ENCODE measurements at places on chromosomes 4 and X.

GRCh38 chr4:21738821-21739220 is 209.8 kb downstream of the KCNIP4 start:
- no peak for DNase-seq

- DNase-seq, result no peak
Observed at GRCh38 chrX:45907786-45908185, 637.4 kb downstream of the ZNF674 start.

DNA sequence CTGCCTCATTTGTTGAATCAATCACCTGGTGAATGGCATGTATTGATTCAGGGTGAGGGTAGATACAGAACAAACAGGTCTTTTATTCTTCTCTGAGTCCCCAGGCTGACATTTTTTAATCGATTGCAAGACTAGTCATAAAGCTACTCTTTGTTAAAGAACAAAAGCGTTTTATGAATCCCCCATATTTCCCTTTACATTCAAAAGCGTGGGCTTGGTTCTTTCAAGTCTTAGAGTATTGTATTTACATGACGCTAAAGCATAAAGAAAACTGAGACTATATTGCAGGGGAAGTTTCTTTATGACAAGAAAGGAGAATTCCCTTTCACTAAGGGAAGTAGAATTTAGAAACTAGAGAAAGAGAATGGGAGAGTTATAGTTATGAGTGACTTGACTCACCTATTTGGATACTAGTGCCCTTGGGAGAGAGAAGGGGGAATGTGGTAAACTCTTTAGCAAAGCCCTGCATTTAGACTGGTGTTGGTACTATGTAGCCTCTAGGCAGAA is 69.3 kb upstream of the PDE5A start:
- DNase-seq, result no peak

DNA sequence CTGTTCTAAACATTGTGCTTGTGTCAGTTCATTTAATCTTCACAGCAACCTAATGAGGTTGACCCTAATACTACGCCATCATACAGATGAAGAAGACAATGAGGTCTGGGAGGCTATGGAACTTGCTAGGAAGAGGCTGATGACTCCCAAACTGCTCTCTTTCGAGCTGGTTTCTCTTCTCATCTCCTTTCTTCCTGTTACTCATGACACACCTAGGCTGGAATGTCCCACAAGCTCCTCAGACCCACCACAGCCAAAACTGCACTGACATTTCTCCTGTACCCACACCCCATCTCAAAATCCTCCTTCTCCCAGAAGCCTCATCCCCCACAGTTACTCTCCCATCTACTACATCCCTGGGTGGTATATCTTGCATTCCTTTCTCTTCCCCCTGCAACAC is 27.4 kb upstream of the PJA1 start:
- DNase-seq, result no peak

GRCh38 chr4:90584051-90584450 is 456.9 kb downstream of the CCSER1 start:
- no peak for DNase-seq

- DNase-seq, result no peak
Observed at GRCh38 chr4:129145222-129145730, 49.3 kb downstream of the C4orf33 start.

DNA sequence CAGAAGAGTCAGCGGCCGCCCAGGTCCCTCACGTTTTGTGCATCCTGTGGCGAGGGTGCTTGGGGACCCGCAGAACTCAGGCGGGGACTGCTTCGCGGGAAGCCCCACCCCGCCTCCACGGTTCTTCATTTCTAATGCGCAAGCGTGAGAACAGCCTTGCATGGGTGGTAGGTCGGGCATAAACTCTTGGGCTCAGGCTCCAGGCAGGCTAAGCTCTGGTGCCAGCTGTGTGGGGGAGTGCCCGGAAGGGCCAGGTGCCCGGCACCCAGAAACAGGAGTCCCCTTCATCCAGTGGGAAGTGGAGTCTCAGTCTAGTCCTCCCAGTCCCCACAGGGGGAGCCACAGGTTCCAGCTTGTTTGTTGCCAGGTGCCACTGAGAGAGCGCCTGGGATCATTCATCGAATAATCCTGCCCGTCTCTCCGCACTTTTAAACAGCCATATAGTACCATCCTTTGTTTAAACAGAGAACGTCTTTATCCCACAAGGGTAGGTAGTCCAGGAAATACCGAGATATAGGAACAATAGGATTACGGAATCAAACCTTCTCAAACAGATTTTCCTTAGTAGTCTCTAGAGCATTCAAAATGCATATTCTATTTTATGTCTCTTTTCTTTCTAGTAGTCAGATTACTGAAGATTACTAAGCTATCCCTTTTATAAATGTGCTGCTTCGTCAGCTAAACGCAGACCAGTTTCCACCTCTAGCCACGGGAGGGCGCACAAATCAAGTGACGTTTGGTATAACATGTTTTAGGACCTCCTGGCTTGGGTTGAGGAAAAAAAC is 12.7 kb upstream of the RBBP7 start:
- DNase-seq, result peak; percentile 47

GRCh38 chr4:37425857-37426256 is 181.3 kb downstream of the NWD2 start:
- no peak for DNase-seq

DNA sequence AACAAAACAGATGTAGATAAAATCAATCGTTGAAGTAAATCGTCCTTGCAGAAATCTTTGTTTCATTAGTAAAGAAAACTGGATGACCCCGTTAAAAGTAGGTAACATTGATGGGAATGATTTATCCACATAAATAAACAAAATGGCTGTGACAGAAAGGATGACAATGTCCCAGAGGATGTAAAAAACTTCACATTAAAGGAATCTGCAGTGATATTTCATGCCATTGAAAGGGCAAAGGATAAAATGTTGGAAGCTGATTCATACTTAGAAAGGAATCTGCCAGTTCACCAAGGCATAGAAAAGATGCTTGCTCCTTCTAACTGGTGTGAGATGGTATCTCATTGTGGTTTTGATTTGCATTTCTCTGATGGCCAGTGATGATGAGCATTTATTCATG is 24.2 kb upstream of the EPGN start:
- DNase-seq, result no peak

DNA sequence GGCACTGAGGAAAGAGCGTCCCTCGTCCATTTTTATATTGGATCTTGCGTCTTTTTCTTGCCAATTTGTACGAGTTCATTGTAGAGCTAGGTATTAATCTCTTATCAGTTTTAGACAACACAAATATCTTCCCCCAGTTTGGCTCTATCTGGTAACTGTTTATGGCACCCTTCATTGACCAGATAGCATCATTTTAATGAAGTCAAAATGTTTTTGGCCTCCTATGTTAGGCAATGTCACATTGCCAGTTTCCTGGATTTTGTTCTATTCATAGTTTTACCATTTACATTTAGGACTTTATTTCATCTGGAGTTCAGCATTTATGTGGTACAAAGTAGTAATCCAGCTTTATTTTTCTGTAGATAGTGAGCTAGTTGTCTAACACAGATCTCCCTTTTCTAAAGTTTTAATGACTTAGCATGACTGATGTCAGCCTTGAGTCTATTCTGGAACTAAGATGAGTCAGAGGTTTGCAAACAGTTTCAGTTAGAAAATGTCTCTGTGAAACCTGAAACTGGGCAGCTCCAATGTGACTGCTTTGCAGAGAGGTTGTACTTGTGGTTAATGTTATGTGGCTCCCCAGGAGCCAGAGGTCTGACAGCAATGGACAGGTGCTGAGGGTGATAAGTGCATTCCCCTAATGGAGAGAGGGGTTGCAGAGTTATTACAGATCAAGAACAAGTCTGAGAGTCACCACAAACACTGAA is 5.3 kb upstream of the STBD1 start:
- DNase-seq, result no peak

- no peak for DNase-seq
Observed at GRCh38 chr4:176920694-176921093, 128.0 kb upstream of the VEGFC start.

DNA sequence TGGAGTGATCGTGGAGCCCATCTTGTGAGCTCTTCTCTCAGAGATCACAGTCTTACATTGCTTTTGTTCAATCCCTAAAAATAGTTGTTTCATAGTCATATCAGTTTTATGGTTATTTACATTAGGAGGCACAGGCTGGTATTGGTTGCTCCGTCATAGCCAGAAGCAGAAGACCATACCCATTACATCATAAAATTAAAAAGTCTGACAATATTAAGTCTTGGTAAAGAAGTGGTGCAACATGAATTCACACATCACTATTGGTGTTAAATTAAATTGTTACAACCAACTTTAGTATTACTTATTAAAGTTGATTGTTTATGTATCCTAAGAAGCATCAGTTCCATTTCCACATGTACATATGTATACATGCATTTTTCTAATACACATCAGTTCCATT is 84.6 kb downstream of the LARP1B start:
- no peak for DNase-seq

GRCh38 chrX:129654652-129655546 is at the start of gene APLN:
Gene APLN, minus strand, starts transcription at chrX:129654956. Its CDS starts 326 bp downstream, at chrX:129654630.
- DNase-seq, result no peak

- DNase-seq, result no peak
Observed at GRCh38 chrX:17563515-17563914, 173.8 kb upstream of the SCML1 start.

DNA sequence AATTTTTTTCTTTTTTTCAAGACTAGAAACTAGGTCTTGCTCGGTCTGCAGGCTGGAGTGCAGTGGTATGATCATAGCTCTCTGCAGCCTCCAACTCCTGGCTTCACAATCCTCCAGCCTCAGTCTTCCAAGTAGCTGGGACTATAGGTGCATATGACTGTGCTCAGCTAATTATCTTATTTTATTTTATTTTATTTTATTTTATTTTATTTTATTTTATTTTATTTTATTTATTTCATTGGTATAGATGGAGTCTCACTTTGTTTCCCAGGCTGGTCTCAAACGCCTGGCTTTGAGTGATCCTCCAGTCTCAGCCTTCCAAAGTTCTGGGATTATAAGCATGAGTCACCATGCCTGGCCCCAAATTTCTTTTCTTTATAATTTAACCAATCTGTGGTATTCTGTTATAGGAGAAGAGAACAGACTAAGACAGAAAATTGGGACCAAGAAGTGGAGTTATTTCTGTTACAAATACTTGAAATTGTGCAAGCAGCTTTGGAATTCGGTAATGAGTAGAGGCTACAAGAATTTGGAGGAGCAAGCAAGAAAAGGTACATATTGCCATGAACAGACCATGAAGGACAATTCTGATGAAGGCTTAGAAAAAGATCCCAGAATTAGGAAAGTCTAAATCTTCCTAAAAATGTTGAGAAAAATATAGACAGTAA is 4.0 kb upstream of the PRDM5 start:
- no peak for DNase-seq

DNA sequence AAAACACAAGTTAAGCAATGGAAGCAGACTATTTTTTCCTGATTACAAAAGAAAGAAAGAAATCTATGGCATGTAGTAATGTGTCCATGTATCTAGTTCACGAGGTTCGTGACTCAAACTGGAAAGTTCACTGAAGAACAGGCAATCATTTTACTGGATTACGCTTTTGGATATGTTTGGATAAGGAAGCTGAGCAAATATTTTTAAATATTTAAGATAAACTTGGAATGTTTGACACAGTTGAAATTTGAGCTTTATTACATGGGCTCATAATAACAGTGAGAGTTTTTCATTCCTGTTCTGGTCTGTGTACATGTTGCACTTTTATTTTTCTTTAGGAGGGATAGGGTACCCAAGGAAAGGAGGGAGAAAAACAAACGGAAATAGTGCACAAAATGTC is 244.2 kb upstream of the GK2 start:
- no peak for DNase-seq

DNA sequence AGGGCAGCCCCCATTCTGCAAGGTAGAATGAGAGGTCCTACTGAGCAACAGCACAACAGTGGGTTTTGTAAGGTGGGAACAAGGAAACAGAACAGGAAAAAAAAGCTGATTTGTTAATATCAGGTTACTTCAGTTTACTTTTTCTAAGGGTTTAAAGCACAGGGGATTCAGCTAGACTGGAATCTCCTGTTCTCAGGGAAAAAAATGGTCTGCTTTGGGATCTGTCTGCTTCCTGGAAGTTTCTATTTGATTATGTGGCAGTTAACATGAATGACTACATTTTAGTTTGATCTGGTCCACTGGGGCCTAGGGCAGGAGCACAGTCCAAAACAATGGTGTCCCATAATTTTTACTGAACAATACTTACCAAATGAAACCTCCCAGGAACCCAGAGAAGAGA is 104.6 kb downstream of the FBXW7 start:
- no peak for DNase-seq

DNA sequence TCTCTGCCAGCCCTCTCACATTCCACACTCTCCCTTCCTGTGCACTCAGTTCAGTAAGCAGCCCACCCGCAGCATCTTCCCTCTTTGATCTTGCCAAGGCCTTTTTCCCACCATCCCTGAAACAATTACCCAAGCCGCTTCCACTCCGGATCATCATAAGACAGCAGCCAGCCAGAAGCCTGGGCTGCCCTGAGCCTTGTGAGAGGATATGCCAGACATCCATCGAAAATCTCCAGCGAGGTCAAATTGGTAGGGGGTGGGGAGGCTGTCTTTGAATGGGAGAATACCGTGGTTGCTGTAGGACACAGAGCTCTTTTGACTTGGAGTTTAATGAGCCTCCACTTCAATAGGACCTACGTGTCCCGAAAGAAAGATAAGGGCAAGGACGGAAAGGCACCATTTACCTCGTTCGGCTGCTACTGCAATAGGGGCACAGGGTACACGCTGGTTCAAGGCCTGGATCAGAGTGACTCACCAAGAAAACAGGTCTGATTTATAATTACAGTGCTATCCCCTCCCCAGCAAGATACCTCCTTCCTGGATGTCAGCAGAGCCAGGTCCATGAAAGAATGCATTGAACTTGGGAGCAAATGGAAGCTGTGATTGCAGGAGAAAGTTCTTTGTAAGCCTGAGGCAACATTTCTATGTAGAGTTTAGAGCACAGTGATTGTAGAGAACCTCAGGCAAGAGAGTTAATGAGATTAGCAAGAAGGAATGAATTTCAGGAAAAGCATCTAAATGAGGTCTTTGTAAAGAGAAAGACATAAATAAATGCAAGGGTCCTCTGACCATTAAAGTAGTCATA is 39.5 kb downstream of the AMOT start:
- DNase-seq, result no peak

GRCh38 chr4:161121451-161121850 is 1042.3 kb downstream of the FSTL5 start:
- no peak for DNase-seq

GRCh38 chrX:148872881-148873280 is 372.5 kb downstream of the AFF2 start:
- no peak for DNase-seq

DNA sequence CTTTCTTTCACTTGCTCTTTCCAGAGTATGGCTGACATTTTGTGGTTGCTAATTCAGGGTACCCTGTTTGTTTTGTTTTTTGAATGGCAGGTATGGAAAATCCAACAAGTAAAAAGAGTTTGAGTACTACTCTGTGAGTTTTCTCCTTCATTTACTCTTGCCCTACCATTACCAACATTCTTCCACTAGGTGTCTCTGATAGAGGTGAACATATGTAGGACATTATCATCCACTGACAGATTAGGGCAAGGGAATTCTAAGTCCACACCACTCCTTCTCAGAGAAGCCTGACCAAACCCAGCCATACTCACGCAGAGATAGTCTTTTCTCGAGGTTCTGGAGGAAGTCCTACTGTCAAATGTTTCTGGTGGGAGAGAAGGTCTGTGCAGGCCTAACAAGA is 36.7 kb upstream of the HDAC8 start:
- DNase-seq, result no peak

- no peak for DNase-seq
Observed at GRCh38 chr4:102193145-102193544, 152.1 kb downstream of the SLC39A8 start.

Data from activated B cell treated with CpG ODN at 0.5 μM for 24 hours (primary cell).